ENCODE measurements at places on chromosomes 12 and 14.
A peak's percentile ranks its signal among the peaks of the same experiment; 100 is the strongest.

DNA sequence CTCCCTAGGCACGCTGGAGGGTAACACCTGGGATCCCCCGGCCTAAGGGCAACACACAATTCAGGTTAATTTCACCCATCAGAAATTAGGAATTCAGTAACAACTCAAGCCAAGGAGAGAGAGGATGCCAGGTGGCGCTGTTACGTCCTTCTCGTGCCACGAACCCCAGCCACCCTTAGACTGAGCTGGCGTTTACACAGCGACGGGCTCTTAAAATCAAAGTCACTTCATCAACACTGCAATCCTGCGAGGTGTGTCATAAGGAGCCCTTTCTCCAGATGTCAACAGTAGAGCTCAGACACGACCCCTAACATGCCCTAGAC lies 110.6 kb upstream of the TMEM132D start:
- no peak for DNase-seq

- no peak for DNase-seq
Measured at GRCh38 chr12:57793920-57794319, 11.3 kb downstream of the TSFM start.

DNA sequence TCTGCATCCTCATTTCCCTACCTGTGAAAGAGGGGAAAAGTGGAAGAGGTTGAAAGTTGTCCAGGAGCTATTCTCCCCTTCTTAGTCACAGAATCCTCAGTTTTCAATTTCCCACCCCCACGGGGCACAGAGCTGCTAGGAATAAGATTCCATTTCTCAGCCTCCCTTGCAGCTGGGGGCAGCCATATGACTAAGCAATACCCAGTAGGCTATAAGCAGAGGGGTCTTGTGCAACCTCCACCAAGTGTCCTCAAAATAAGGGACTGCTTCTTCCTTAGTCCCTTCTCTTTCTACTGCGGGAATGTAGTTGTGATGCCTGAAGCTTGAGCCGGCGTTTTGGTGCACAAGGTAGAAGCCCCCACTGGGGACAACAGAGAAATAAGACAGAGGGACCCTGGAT lies 40.9 kb downstream of the VWF start:
- no peak for DNase-seq

GRCh38 chr12:17928708-17929366 lies 161.2 kb downstream of the RERGL start:
- no peak for DNase-seq

DNA sequence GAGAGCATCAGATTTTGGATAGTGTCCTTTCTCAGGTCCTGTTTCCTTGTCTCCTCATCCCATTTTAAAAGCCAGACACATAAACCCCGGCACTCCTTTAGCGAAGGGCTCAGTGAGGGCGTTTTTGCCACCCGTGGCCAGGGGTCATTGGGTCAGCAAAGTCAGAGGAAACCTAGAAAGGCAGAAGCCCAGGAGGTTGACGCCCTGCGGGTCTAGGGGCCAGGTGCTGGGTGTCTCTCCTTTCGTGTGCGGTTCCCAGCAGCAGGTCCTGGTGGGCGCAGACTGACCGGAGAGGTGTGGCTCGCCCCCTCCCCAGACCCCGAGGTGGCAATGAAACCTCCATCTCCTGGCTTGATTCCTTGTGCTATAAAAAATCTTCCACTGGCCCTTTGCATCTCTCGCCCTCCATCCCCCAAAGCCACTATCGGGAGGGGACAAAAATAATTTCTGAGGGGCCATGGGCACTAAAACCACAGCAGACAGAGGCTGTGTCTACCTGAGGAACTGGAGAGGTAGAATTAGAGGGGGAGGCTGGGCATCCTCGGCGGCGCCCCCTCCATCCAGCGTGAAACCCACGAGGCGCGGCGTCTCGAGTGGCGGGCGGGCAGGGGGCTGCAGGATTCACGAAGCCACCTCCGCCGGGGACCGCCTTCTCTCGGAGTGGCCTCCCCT lies 858 bp upstream of the FRMD6 start:
- no peak for DNase-seq

DNA sequence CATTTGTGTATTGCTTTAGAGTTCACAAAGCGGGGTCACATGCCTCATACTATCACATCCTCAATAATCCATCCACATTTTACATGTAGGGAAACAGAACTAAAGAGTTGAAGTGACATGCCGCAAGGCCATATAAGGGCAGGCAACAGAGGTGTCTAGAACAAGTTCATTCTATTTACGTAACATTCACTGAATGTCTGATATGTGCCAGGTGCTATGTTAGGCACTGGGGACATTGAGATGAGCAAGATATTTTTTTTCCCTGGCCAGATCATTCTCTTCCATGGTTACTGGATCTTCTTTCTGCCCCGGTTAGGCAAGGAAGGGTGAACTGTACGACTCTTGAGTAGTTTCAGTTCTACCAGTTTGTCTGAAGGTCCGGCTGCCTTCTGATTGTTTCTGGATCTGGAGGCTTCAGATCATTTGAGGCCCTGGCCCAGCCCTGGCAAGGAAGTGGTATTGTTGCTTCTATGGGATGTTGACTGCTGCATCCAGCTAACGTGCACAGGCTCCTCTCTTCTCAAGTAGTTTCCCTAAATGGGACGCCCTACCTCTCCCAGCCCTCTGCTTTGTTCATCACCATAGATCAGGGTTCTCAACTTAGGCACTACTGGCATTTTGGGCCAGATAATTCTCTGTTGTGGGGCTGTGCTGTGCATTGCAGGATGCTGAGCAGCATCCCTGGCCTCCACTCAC lies 12.1 kb downstream of the GPATCH2L start:
- no peak for DNase-seq

DNA sequence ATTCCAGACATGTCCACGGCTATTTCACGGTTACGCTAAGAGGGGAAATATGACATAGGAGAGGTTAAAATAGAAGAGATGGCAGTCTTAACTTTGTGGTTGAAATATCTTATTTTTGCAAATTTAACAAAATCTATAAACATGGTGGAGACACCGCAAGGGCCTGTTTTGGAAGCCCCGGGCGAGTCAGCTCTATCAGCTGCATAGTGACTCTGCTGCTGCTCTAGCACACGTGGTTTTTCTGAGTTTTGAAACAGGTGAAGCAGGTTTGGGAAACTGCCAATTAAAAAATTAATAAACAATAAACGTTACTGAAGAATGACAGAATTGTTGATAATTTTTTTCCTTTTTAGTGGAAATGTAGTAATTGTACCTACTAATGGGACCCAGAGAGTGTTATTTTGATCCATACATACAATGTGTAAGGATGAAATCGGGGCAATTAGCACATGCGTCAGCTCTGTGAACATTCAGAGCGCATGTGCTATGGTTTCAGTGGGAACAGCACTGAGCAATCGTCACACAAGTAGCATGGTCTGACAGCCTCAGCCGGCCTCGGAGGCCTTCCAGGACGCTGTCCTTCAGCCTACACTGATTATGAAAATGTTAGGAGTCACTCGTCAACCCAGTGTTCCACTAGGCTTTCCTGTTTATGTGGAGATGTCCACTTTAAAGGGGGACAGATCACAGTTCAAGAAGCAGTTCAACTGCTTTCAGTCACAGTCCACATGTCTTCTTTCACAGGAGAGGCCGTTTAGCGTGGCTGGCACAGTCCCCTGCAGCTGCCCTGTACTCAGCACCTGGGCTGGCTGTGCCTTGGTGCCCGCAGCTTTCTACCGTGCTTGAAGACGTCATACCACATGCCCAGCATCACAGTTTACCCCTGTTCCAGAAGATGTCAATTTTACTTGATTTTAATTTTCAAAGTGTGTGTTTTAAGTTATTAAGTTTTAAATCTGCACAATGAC lies 51.8 kb downstream of the MOK start:
- DNase-seq, result no peak

- DNase-seq, result peak; percentile 69
Measured at GRCh38 chr12:11653215-11653753, 3.8 kb downstream of the ETV6 start.

DNA sequence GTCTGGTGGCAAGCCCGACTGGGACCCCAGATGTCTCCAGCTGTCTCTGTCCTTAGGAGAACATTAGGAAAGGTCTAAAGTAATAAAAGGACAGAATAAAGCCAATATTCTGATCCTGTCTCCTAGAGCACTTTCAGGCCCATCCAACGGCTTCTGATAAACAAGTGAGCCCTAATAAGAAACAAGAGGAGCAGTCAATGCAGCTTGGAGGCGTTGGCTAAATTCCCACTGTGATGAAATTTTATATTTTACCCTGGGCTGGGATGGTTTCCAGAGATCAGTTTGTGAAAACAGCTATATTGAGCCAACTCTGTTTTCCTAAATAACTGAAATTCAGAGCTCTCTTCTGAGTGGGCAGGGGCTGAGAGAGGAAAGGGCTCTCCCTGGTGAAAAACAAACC lies 55.5 kb upstream of the SRRM4 start:
- DNase-seq, result no peak

- no peak for DNase-seq
Measured at GRCh38 chr14:68164711-68165113, 345.1 kb downstream of the RAD51B start.

- DNase-seq, result no peak
Measured at GRCh38 chr12:69684466-69684865, 14.6 kb downstream of the BEST3 start.

DNA sequence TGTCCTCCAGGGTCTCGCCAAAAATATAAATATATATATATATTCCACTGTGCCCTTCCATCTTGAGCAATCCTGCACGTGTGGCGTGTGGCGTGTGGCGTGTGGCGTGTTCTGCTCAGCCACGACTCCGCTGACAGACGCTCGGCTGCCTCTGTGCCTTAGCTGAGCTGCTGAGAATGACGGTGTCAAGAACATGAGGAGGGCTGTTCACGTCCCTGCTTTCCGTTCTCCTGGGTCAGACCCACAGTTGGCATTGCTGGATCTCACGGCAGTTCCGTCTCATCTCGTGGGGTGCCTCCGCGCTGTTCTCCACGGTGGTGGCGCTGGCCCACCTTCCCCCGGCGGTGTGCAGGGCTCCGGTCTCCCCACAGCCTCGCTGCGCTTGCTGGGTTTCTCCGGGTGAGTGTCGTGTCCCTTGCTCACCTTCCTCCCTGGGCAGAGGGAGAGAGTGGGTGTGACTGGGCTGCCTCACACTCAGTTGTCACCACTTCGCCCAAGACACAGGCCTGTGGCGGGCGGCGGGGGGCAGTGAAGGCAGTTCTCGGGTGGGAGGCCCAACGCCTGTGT lies 9.4 kb downstream of the GPR132 start:
- DNase-seq, result no peak

- no peak for DNase-seq
Measured at GRCh38 chr12:110262442-110263388, 18.3 kb upstream of the ATP2A2 start.

- DNase-seq, result no peak
Measured at GRCh38 chr14:28758885-28759652, 7.5 kb upstream of the FOXG1 start.

GRCh38 chr14:76589246-76589645 lies 172.0 kb upstream of the VASH1 start:
- DNase-seq, result no peak

- peak; percentile 35 for DNase-seq
Measured at GRCh38 chr12:49537752-49538509, 899 bp upstream of the KCNH3 start.

- no peak for DNase-seq
Measured at GRCh38 chr14:72118841-72119240, 186.6 kb downstream of the RGS6 start.

DNA sequence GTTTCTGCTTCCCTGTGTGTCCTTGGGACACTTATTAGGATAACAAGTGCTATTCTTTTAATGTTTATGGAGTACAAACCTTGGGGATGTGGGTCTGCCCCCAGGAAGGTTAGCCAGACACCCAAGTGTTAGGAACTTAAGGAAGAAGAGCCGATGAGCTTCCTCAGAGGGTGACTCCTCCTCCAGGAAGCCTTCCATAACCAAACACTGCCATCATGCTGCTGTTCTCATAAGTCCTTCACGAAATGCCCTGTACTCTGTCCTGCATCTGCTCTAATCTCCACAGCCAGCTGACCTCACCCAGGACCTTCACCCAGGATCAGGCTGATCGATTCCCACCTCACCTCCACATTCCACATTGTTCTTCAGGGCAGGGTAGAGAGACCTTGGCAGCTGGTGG lies 1.2 kb upstream of the KRT85 start:
- DNase-seq, result no peak

DNA sequence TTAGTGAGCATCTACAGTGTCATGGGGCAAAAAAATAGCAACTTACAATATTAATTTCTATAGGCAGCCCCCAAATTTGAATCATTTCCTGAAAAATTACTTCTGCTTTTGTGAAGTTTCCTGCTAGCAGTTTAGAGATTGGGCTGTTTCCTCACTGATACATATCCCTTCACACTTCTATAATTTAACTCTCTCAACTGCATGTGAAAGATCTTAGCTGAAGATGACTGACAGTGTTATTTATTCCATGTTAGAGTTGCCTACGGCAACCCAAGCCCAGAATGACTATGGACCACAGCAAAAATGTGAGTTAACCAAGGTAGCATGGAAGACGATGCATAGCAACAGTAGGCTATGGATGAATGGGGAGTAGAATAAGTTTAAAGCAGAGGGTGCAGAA lies at the start of gene KLRG1:
TSS of gene KLRG1 (plus strand) at position 134 of the 400 bp plus-strand sequence. CDS start at position 224, 90 bp downstream.
- DNase-seq, result no peak

DNA sequence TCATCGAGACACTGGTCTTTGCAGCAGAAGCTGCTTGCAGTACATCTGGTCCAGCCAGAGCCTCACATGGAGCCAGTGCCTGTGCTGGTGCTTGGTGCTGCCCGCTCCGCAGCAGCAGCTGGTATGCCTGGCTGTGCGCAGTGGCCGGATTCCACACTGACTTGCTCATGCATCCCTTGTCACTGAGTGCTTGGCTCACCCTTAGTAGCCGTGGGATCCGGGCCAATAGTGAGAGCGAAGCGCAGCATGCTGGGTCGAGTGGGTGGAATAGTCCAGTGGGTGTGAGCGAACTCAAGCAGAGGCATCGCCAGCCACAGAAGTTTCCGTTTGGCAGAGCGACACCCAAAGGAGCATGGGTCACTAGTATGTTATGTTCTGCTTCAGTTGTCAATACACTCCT lies 10.1 kb upstream of the FBXO33 start:
- no peak for DNase-seq

- DNase-seq, result no peak
Measured at GRCh38 chr12:69130064-69130463, 109.3 kb upstream of the CPSF6 start.

DNA sequence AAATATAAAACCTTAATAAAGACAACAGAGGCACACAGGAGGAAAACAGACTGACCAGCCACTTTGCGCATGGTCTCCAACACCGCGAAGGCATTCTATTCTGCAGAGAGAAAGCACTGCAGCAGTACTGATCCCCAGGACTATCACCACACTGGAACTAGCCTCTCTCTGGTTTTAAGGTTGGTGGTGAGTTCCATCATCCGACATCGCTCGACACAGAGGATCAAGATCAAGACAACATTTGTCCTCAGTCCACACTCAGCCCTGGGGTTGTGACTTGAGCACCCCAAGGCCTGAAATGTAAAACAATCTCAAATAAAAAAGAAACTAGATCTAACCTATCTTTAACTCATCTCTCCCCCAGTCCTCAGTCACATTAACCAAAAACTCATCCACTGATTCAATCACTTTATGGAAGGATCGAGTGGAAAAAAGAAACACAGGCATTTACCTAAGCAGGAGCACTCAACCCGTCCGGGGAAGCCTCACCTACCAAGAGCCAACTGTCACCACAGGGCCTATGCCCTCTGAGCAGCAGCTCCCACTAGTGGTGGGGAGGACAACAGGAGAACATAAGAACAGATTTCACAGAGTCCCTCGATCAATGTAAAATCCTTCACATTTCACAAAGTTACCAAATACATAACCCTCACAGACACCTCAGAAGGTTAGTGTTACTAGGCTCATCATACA lies 17.7 kb downstream of the STXBP6 start:
- DNase-seq, result peak; percentile 17

- DNase-seq, result no peak
Measured at GRCh38 chr14:100827101-100828021, 1.4 kb downstream of the MEG3 start.
